ENCODE measurements at places on chromosomes 2 and 18.

- DNase-seq = no peak
Observed at GRCh38 chr18:45686891-45687611, 36.9 kb upstream of the SLC14A1 start.

- no peak for DNase-seq
Observed at GRCh38 chr2:135662088-135662487, 79.6 kb upstream of the UBXN4 start.

DNA sequence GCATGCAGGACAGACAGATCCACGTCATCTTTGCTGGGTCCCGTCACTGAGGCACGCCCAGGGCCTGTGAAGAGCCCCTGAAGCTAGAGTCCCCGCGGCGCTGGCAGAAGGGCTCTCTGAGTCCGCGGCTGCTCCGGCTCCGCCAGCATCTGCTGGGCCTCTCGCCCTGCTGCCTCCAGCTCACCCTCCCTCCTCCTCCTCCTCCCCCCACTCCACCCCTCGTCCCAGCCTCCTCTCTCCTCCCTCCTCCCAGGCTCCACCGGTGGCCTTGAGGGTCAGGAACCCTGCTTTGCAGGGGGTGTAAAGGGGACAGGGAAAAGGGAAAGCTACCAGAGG, at the start of gene TNS1:
Gene TNS1 (minus strand): TSS at position 151 of the 336 bp plus-strand sequence. CDS start 123 bp downstream, at position 28.
- DNase-seq = peak; percentile 88

DNA sequence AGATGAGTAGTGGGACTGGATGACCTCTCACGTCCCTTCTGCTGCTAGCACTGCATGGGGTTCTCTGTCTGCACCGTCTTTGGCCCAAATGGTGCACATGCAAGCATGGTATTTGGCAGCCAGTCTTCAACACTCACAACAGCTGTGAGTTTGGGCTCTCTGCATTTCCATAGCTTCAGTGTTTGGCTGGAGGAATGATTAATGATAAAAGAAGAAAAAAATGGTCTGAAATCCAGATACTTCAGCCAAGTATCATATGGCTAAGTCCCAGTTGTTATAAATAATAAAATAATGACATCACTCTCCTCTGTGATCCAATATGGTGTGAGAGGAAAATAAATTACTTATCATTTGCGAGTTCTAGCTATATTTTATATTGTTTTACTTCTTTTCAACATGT, 173.3 kb downstream of the DCDC2C start:
- DNase-seq = no peak

DNA sequence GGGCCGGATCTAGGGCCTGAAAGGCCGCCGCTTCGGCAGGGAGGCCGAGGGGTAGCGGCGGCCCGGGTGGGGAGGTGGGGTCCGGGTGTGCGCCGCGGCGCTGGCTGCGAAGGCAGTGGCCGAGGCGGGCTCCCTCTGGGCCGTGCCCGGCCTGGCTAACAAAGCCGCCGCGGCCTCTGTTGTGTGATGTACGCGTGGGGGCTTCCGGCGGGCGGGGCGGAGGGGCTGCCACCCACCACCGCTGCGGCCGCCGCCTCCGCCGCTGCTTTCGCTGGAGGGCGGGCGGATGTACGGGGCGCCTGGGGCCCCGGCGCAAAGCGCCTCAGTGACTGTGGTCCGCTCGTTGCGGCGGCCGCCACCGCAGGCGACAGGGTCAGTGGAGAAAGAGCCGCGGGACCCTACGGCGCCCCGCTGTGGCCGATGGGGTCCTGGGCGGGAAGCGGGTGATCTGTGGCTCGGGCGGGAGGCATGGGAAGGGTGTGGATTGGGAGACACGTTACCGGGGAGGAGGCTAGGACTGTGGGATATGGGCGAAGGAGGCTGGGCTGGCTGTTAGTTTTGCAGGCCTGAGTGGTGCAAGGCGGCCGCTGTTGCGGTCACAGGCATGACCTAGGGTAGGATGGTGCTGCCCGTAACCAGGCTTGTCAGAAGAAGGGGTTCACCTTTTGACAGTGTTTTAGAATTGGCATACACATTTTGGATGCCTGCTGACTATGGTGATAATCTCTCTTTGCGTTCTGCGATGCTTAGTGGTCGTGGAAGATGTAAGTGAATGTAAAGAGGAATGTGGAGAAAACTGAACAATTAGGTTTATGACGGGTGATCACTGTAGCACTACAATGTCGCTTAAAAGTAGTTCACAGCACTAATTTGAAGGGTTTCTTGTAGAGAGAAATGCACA, 662 bp downstream of the BZW1 start:
- peak; percentile 83 for DNase-seq
